ENCODE measurements at places on chromosomes 1 and 21.
A peak's percentile ranks its signal among the peaks of the same experiment; 100 is the strongest.

DNA sequence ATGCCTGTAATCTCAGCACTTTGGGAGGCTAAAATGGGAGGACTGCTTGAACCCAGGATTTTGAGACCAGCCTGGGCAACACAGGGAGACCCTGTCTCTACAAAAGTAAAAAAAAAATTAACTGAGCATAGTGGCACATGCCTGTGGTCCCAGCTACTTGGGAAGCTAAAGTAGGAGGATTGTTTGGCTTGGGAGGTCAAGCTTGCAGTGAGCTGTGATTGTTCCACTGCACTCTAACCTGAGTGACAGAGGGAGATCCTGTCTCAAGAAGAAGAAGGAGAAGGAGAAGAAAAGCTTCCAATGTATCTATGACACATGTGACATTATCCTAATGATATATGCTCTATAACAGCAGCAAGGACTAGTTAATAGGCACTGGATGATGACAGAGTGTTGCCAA lies 20.1 kb upstream of the ARHGAP29 start:
- DNase-seq: no peak

DNA sequence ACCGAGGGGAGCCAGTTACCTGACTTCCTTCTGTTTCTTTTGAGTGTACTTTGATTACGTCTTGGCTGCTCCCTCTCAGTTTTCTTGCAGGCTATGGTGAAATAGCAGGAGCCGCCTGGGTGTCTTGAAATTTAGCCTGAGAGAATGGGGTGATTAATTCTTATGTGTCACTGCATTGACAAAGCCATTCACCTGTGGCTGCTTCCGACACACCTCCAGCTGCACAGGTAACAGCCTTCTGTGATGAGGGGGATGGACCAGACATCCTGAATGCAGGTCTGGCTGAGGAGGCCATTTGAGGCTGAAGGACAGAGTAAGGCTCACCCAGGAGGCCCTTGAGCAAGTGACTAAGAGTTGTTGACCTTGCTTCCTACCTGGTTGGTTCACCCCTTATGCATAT lies 16.5 kb downstream of the CACNA1E start:
- no peak for DNase-seq

GRCh38 chr1:236123563-236123962 lies 18.8 kb upstream of the GPR137B start:
- DNase-seq: no peak

- DNase-seq: peak; percentile 79
Measured at GRCh38 chr1:222618001-222618879, at the start of gene MIA3. Gene MIA3 (plus strand): TSS chr1:222618097. CDS start chr1:222618111, 14 bp downstream.

GRCh38 chr1:54600947-54601721 lies 22.2 kb downstream of the FAM151A start:
- DNase-seq: no peak

GRCh38 chr1:90911353-90911752 lies 110.5 kb downstream of the ZNF644 start:
- DNase-seq: no peak

DNA sequence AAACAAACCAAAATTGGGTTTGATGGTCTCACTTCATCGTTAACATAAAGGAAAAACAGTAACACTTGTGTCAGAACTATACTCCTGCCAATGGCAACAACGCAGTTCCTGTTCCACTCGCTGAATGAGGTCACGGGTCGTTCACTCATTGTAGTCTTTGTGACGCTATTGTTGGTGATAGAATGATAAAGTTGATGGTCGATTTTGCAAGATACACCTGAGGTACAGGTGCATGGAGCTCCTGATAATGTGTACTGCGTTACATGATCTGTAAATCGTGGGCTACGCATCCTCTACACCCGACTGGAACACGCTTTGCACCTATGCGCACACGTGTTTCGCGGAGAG lies 391 bp upstream of the CENPS start:
- peak; percentile 64 for DNase-seq

- DNase-seq: peak; percentile 93
Measured at GRCh38 chr1:12601700-12602658, 16.0 kb downstream of the DHRS3 start.

DNA sequence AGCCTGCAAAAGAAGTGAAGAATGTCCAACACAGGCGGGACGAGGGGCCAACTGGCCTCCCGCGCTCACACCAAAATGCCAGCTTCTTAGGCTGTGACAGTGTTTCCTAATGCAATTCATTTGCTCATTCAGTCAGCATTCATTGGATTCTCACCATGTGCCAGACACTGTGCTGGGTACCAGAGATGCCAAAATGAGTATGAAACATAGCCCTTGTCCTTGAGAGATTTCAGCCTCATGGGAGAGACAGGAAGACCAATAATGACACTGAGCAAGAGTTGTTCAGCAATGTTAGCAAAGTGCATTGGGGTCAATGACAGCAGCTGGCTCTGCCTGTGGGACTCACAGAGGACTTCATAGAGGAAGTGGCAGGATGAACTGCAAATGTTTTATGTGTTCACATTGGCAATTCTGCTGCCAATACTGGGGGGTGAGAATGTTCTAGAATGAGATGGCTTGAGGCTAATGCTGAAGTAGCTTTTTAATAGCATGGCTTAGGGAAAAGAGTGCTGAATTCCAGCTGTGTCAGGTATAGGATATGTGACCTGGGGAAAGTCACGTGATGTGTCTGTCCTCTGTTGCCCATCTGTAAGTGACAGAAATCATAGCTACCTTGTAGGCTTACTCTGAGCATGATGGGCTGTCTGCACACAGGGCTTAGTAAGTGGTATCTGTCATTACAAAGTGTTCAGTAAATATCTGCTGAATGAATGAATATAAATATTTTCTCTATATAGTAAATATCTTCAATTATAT lies 58.3 kb upstream of the KIF26B start:
- no peak for DNase-seq
